RWPE2 (cell line): ENCODE measurements at places on chromosomes 2 and 18.

GRCh38 chr18:22207021-22207758, 37.8 kb downstream of the GATA6 start:
- DNase-seq, result no peak

DNA sequence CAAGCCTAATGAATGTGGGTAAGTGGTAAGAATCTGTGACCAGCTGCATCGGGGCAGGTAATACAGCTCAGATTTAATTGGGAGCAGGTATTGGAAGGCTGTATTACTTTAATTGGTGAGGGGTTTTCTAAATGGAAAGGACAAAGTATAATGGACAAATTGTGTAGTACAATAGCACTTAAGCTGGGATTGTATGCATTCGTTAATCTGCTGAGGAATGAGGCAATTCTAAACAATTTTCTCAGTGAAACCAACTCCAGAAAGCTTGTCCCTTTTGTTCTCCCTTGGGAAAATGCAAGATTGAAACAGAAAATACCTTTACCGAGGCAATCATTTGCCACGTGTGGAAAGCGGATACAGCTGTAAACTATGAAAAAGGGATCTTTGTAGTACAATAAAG, 801.6 kb upstream of the POU3F3 start:
- DNase-seq, result no peak

DNA sequence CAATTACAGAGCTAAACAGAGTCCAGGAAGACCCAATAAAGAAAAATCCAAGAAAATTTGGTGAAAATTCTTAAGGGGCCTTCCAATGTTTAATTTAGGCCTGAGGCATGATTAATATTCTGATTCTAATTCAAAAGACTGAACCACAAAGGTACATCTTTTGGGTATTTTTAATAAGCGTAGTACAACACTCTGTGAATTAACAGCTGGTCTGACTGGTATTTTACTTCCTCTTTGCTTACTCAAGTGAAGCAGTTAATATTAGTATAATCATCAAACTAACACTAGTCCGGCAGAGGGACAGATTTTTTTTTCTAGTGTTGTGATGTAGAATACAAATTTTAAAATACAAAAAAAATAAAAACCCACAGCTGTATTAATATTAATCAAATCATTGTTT, 652.9 kb downstream of the NR4A2 start:
- DNase-seq, result no peak

DNA sequence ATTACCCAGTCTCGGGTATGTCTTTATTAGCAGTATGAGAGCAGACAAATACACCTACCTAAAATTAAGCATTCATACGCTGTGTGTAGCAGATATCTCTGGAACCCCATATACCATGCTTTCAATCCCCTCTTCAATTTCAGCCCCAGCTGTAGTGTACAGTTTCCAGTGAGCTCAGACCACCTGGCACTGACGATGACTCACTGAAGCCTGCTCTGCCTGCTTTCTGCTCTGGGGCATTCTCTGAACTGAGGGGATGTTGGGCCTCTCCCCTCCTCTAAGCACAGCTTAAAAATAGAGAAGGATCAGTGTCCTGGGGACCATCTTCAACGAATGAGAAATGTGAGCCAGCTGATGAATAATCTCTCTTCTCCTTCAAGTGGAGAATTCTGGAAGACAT, 8.7 kb upstream of the CCL20 start:
- DNase-seq, result no peak

- no peak for DNase-seq
These were observed 54.5 kb upstream of the TMEM87B start for GRCh38 chr2:112000399-112001135.

DNA sequence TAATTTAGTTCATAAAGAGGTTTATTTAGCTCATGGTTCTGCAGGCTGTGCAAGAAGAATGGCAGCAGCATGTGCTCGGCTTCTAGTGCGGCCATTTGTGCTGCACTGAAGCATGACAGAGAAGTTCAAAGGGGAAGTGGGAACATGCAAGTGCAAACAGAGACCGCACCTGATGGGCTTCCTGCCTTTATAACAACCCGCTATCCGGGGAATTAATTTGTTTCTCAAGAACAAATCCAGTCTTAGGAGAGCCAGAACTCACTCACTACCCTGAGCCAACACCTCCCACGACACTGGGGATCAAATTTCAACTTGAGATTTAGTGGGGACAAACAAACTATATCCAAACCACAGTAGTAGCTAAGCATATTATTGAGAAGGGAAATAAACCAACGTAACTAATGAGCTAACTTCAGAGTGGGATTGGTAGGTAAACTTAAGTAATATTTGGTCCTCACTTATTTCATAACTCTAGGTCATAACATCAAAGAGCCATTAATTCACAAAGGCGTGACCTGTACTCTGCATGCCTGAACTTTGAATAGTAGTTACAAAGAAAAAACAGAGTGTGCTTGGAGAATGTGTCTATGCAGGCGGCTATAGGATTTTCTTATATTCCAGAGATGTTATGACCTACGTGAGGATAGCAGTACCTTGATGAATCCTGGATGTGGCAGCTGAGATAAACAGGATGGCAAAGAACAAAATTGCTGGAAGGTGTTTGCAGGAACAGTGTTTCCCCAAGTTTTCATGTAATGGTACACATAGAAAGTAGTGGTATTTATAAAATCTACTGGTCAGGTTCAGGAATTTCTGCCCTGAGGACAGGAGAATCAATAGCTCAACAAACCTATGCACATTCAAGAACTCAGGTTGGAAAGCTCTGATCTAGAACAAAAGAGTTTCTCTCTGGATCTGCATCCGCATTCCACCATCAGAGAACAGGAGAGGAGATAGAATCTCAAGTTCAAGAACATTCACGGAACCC, 845.9 kb upstream of the ID2 start:
- DNase-seq, result no peak

GRCh38 chr18:73639788-73640187, 507.8 kb downstream of the FBXO15 start:
- DNase-seq, result no peak

- no peak for DNase-seq
These were observed 34.3 kb upstream of the ITM2C start for GRCh38 chr2:230830428-230830827.

DNA sequence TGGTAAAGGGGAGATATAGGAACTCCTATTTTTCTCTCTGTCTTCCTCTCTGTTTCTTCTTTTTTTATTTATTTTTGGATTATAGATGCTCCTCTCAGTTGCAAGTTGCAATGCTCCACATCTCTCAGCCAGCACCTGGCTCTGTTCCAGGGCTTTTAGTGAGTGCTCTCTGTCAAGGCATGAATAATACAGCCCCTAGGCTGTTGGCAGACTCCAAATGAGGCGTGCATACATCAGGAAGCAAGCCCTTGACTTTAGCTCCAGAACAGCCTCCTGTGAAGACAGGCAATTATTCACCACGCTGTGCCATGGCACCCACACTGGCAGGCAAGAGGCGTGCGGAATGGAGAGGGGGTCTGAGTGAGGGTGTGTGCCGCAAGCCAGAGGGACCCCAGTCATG, 228.1 kb upstream of the PXDN start:
- no peak for DNase-seq

GRCh38 chr2:197216361-197216979, 94.1 kb downstream of the ANKRD44 start:
- DNase-seq, result no peak

DNA sequence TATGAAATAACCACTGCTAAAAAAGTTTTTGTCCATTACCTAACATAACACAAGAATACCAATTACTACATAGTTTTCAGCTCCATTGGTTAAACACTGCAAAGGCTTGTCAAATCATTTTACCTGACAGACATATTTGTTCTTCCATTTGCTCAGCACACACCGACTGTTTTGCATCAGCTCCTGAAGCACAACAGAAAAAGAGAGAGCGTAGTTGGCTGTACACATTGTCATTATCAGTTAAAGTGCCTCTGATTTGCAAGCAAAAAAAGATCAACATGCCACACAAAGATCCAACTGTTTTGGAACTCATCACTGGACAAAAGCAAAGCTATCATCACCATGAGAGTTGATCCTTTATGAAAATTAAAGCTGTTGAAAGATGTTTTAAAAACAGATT, 103.8 kb downstream of the WDPCP start:
- no peak for DNase-seq

GRCh38 chr2:216888887-216889622, 29.2 kb upstream of the TNP1 start:
- DNase-seq, result no peak

GRCh38 chr2:150232871-150233270, 254.6 kb downstream of the RND3 start:
- no peak for DNase-seq

DNA sequence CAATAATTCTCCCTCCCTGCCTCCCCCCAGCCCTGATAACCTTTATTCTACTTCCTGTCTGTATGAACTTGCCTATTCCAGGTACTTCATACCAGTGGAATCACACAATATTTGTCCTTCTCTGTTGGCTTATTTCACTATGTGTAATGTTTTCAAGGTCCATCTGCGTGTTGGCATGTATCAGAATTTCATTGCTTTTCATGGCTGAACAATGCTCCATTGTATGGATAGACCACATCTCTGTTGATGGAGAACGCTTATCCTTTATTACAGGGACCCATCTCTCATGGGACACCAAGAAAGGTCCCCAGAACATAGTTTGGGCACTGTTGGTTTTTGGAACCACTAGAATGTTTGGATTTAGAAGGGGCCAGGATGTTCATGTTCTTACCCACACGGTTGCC, 40.2 kb downstream of the ATOH8 start:
- DNase-seq, result no peak

GRCh38 chr2:185522472-185522871, 216.1 kb upstream of the FSIP2 start:
- no peak for DNase-seq

DNA sequence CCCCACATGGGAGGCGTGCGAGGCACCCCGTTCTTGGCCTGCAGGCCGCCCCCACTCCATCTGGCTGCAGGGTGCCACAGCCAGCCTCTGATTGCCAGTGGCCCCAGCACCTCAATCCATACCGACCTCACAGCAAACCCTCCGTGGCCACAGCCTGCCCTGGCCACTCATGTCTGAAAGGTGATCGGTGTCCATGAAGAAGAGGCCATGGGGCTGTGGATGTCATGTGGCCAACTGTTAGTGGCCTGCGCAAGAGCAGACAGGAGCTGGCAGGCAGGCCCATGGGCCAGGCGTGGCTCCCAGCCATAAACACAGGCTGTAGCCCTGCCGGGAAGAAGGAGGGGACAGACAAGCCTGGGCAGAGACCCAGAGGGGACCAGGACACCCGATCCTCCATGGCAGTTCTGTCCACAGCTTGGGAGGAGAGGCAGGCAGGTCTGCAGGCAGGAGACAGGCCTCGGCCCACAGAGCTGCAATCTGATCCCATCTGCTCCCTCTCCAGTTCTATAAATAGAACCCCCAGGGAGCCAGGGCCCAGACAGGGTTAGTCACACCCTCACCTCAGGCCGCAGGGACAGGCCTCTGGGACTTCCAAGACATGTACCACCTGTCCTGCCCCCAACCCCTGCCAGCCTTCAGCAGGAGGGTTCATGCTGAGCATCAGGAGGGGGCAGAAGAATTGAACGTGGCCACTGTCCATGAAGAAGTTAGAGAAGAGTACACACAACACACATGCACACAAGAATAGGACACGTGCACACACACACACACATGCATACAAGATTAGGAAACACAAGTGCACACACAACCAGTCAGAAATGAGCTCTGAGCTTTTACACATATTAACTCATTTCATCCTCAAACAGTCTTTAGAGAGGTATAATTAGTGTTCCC, 16.9 kb downstream of the STEAP3 start:
- no peak for DNase-seq
